ENCODE measurements at places on chromosomes 3 and 15.

GRCh38 chr15:96274698-96275097 is 55.8 kb upstream of the NR2F2 start:
- no peak for DNase-seq

- no peak for DNase-seq
These were observed 75.4 kb downstream of the CPN2 start for GRCh38 chr3:194275721-194276120.

- DNase-seq: no peak
These were observed 21.7 kb downstream of the EEFSEC start for GRCh38 chr3:128174675-128175590.

DNA sequence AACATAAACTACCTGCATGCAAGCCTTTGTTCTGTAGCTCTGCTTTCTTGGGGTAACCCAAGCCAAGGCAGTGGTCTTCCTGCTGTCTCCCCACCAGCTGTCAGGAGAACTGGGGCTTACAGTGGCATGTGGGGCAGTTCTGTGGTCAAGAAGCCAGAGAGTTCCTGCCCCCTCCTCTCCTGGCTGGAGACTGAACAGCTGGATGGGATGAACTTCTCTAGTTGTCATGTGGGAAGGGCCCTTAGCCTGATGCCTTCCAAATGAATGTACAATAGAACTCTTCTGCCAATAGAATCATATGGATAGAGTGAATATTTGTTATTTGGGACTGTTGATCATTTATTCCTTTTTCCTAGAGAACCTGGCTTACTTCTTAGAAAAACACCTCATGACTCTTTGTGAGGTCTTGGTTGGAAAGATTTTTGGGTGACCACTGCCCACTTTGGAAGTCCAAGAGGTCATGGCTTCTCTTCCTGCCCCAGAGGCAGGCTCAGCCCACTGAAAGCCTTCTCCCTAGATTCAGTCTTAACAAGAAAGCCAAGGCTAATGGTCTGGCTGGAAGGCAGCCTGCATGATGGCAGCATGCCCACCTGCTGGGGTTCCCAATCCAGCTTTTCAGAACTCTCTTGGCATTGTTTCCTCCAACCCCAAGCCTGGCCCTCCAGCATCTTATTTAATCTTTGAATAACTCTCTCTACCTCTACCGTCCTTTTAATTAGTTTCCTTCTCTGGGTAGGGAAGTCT is 462.9 kb upstream of the PROK2 start:
- DNase-seq: no peak

- no peak for DNase-seq
These were observed 70.3 kb upstream of the ARL8B start for GRCh38 chr3:5051772-5052171.

DNA sequence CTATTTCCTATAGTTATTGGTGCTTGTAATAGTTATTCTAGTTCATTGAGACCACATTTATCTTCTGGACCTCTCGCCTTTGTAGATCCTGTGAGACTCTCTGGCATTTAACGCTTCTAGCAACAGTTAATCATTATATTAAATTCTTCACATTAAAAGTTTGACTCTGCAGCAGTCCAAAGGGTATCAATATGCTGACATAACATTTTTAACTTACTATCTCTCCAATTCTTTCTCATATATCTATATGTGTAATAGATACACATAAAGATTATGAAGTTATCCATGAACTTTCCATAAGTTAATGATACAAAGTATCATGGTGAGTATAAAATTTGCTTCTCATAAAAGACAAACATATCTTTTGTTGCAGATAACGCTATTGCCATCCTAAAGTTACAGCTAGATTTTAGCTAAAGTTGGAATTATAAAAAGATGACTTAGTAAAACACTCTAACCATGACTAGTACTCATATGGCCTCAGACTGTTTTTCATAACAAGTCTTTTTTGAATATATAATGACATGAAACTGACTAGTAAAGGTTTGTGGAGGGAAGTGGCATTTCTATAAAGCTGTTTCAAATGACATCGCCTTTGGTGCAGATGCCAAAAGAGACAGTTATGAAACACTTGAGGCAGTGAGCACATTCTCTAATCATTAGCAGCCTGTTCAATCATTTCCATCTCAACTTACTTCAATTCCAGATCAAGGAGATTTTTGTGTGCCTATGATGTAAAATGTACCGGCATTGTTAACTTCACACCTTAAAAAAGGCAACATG is 379.3 kb upstream of the CBLB start:
- DNase-seq: no peak

- no peak for DNase-seq
These were observed 115.7 kb upstream of the STT3B start for GRCh38 chr3:31416980-31417379.

DNA sequence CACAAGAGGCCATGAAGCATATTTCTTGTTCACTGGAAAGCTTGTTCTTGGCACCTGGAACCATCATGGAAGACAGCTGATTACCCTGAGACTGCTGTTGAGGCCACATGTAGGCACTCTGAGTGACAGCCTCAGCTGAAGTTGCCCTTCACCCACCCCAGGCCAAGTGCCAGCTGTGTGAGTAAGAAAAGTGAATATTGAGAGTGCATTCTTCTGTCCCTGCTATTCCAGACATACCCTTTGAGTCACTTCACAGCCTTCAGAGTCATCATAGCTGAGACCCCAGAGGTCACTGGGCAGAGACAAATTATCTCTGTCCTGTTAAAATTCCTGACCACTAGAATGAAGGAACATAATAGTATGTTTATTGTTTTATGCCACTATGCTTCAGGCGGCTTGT is 79.6 kb downstream of the NFKBIZ start:
- no peak for DNase-seq

GRCh38 chr3:124489506-124489905 is 240.7 kb upstream of the UMPS start:
- no peak for DNase-seq

- no peak for DNase-seq
These were observed 28.5 kb downstream of the MFSD1 start for GRCh38 chr3:158830391-158830790.

DNA sequence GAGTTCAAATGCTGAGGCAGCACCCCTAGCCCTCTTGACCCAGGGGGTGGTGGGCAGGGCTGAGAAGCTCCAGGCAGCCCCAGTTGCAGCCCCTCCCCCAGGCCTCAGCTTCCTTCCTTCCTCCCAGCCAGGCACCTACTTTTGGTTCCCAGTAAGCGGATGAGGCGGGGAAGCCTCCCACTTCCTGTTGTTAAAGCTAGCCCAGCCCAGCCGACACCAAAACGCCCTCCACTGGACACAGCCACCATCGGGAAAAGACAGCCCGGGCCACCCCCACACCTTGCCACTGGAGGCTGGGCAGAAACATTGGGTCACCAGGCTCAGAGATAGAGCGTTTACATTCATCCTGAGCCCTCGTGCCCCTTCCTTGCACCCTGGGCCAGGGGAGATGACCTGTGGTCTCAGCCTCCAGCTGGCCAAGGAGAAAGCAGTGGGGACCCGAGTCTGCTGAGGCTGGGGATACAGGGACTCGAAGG is 3.5 kb downstream of the DUSP7 start:
- peak; percentile 33 for DNase-seq

DNA sequence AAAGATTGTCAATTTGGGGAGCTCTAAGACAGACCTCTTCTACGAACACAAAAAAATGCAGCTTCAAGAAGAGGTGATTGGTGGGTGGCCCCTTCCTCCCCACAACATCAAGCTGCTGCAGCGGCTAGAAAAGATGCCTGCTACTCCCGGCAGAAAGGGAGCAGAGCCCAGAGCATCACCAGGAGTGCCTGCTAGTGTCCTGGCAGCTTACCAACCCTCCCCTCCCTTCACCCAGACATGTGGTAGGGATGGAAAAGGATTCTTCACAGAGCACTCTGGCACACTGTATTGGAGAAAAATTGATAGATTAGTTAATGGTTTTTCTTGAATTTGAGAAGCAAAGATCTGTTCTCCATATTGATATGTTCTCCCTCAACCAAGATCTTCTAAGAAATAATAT is 10.8 kb downstream of the IP6K1 start:
- no peak for DNase-seq

GRCh38 chr3:151426341-151426657 is 34.6 kb downstream of the IGSF10 start:
- no peak for DNase-seq

DNA sequence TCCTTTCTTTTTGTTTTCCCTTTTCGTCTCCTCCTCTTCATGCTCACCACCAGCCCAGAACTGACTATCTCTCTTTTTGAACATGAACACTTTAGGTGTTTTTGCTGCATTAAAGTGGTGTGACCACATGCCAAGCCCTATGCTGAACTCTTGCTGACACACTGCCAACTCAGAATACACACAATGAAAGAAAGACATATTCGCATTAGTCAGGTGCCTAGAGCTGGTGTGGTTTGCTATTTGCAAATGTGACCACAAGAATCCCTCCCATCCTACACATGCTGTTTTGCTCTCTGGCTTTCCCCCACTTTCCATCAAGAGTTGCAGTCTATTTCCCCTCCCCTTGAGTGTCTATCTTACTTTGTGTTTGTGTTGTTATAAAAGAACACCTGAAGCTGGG is 967.8 kb upstream of the CFAP20DC start:
- peak; percentile 12 for DNase-seq

DNA sequence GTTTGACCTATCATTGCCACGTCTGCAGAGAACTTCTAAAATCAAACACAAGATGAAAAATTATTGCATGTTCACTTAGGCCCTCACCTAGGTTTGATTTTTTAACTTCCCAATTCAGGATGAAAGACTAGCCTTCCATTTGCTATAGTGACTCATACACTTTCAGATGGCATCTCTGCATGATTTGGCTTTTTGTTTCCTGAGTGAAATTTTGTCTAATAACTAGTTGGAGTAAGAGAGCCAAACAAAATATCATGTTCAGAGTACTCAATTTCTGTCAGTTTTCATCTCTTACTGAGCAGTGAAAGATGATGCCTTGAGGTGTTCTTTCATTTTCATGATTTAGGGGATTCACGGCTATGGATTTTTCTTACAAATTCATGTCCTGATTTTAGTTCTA is 122.9 kb downstream of the NSUN3 start:
- no peak for DNase-seq

- DNase-seq: peak; percentile 45
These were observed 20.9 kb downstream of the CD276 start for GRCh38 chr15:73704869-73705645.

- DNase-seq: peak; percentile 7
These were observed 58.4 kb downstream of the EDEM1 start for GRCh38 chr3:5245927-5246326.

DNA sequence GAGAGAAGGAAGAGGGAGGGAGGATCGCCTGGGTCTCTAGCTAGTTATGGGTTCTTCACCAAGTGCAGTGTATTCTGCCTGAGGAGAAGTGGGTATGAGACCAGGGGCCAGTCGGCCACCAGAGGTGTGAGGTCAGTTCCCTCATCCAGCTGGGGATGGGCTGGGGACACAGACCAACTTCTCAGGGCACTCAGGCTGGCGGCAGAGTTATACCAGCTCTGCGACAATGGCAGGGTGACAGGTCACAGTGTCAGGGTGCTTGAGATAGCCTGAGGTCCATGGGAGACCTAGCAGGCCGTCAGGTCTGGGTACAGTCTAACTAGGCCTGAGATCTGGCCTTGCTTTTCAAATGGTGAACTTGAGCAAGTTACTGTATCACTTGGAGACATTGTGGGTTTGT is 31.4 kb upstream of the PLXNA1 start:
- DNase-seq: no peak

DNA sequence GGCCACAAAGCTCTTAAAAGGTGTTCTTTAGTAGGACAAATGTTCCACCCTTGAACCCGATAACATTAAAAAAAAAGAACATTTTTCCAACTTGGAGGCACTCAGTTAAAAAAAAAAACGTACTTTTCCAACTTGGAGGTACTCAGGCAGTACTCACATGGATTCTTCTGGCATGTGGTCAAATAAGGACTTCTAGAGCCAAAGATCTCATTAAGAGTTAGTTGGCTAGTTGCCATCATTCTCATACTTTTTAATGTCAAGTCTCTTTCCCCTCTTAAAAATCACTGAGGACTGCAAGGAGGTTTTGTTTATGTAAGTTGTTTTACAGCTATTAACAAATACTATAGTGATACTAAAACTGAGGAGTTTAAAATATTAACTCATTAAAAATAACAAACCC is 101.0 kb downstream of the CADPS start:
- DNase-seq: no peak

DNA sequence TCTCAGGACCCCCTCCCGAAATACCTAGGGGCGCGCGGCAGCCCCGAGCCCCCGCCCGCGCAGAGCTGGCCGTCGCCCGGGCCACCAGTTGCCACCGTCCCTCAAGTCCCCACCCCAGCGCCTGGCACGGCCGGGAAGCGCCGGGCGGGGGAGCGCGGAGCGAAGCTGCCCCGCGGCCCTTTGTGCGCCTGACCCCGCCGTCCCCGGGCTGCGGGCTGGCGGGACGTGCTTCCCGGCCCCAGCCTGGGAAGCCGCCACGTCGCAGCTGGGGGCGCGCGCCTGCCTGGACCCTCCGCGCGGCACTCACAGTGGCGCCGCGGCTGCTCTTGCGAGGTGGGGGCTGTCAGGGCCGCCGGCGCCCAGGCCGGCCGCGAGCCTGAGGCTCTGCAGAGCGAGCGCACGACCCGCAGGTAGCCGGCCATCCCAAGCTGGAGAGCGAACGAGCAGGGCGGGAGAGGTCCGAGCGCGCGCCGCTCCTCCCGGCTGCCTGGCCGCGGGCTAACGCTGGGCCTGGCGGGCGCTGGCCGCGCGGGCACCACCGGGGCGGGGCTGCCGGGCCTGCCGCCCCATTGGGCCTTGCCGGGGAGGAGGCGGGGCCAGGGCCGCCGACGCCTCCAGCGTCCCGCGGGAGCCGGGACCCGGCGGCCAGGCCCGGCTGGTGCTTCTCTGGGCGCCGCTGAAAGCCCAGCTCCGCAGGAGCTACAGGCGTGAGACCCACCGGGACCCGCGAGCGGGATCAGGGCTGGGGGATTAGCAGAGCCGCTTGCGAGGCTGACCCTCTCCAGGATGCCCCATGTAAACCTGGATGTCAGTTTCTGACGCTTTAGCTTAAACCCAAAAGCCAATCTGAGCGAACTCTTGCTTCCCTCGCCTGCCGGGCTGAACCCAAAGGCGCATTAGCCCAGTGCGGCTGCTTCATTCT is at the start of gene IDH2:
Gene IDH2, minus strand, starts transcription at position 500 of the 922 bp plus-strand sequence. Its CDS starts 78 bp downstream, at position 422.
- peak; percentile 78 for DNase-seq

GRCh38 chr3:151558661-151559060 is 97.8 kb upstream of the IGSF10 start:
- no peak for DNase-seq

Measured in T-helper 1 cell (primary cell).